ENCODE measurements at places on chromosomes 1 and 21.
A peak's percentile ranks its signal among the peaks of the same experiment; 100 is the strongest.

DNA sequence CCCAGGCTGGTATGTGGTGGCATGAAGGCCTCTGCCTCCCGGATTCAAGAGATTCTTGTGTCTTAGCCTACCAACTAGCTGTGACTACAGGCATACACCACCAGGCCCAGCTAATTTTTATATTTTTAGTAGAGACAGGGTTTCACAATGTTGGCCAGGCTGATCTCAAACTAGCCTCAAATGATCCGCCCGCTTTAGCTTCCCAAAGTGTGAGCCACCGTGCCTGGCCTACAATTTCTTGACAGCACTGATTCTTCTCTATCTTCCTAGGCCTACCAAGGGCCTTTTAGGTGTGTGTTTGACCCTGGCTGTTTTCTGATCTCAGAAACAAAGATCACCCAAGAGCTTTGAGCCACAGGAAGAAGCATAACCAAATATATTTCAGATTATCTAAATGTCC is 540.8 kb upstream of the ADAMTS5 start:
- DNase-seq: no peak

DNA sequence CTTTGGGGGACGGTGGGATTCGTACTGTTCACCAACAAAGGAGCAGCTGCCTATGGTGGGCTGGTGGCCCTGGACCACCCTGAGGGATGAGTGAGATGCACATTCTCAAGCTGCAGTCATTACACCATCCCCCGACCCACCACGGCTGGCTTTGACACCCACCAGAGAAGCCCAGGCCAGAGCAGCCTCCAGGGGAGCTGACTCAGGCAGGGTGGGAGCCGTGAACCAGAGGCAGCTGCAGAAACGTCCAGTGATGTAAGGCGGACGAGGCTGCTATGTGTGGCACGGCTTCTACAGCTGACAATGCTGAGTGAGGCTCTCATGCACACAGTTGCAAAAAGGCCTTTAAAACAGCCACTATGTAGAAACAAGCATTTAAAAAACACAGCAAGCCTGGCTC is 40.1 kb downstream of the CHAF1B start:
- DNase-seq: no peak

- no peak for DNase-seq
These were observed 17.4 kb downstream of the WDR4 start for GRCh38 chr21:42861848-42862400.

DNA sequence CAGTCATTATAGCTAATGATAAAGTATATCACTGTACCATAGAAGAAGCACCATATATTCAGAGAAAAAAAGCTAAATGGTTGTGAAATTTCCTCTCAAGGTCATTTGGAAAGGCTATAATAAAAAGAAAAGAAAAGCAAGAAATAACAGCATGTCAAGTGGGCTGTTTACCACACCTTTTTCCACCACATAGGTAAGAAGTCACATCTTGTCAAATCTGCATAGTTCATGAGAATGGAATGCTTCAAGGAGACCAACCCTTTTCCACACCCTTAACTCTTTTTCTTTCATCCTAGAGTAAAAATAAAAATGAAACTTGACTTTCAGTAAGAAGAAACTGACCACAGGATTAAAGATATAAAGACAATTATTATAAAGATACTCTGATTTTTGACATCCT is 91.2 kb downstream of the ATP6V1G3 start:
- DNase-seq: no peak

- DNase-seq: no peak
These were observed 16.3 kb downstream of the ABCD3 start for GRCh38 chr1:94434365-94435045.

- DNase-seq: no peak
These were observed 199.7 kb downstream of the TBX15 start for GRCh38 chr1:118788463-118788862.

DNA sequence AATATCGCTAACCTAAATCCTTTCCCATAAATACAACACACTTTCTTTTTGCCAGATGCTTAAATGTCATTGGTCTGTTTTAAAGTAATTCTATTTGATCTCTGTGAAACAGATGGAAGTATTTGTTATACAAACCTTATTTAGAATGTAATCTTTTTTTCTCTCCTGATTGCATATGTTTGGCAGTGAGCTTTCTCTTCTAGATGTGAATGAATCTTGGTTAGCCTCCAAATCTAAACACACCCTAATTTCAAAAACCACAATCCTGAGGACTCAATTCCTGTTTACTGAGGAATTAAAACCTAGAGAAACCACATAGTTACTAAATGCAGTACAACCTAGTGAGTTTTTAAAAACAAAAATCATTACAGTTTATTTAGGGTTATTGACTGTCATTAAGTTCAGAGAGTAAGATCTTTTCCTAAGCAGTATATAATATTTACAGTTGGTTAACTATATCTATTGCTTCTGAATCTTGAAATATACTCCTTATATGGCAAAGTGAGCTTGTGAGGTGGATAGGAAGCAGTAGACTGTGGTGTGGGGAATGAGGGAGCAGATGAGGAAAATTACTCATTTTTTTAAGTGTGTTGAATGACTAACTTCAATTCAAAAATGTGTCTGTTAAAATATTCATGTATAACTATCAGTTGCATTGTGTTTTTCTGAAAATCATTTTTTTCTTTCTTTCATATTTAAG is 218.7 kb downstream of the FMN2 start:
- DNase-seq: no peak

- no peak for DNase-seq
These were observed 297.0 kb upstream of the VAMP3 start for GRCh38 chr1:7474143-7474490.

DNA sequence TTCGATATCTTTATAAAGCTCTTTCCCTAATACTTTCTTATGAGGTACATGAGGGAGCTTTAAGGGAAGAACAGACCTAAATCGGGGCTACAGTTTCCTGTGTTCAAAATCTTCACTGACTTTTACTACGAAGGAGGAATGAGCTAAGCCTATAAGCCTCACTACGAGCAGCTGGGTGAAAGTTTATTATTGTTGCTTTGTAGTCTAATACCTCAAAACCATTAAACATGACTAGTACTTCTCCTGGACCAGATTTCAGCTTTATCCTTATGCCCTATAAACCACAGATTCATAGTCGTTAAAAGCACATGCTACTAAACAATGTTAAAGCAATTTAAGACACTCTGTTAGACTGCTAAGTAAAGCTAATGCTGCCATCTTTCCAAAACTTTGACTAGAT is 30.2 kb downstream of the NDC1 start:
- no peak for DNase-seq

DNA sequence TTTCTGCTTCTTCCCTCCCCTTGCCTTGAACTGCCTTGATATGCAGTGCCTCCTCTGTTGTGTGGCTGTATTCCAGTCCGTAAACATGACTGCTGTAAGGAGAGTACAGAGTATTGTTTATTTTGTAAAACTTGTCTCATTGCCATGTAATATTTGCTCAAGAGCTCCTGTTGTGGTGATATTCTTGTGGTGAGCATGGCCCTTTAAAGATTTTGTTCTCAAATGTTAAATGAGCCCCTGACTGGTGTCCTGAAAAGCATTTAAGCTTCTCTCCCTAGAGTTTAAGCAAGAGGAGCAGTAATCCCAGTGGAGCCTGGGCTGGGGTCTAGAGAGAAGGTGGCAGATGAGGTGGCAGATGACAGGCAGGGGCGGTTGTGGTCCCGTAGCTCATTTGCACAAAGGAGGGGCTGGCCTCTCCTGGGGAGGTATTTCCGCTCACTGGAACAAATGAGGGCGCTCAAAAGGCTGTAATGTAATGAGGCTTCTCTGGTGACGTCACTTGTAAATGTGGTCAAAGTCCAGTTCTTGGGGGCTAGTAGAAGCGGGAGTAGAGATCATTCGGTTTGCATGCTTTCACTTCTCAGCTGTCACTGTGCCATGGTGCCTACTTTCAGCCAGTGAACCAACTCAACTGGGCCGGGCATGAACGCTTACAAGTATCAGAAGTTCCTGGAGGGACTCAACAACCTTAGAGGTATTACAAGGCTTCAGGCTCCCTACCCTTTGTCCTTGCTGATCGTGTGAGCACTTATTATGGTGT is 46.0 kb upstream of the MACF1 start:
- no peak for DNase-seq

- DNase-seq: no peak
These were observed 10.1 kb downstream of the JMJD4 start for GRCh38 chr1:227725046-227725445.

GRCh38 chr1:198443365-198444233 is 96.9 kb downstream of the ATP6V1G3 start:
- no peak for DNase-seq

GRCh38 chr1:157101149-157101548 is 1.5 kb upstream of the ETV3L start:
- DNase-seq: no peak

DNA sequence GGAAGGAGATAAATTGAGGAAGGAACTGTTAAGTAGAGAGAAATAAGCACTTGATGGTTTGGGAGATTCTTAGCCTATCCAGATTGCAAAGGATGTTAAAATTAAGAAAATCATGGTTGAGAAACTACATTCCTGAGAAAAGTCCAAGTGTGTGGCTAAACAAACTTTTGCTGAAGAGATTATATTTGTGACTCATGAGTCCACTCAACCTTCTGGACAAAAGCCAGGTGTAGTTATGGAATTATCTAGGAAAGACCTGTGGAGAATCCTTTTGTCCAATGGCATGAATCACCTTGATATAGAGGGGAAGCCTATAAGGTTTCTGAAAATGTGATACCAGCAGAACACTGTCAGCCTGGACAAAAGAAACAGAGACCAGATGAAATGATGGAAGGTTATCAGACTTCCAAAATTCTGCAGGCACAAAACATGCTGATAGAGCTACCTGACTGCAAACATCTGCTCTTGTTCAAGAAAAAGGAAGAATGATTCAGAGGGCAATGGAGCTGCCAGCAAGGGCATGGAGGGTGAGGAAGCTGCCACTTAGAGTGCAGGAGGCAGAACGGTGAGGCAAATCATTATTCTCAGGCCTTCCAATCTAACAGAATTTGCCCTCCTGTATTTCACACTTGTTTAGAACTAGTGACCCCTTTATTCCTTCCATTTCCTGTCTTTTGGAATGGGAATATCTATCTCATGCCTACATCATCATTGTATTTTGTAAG is 300.6 kb upstream of the PRMT6 start:
- no peak for DNase-seq

- DNase-seq: no peak
These were observed 7.3 kb upstream of the TINAGL1 start for GRCh38 chr1:31568895-31569595.

DNA sequence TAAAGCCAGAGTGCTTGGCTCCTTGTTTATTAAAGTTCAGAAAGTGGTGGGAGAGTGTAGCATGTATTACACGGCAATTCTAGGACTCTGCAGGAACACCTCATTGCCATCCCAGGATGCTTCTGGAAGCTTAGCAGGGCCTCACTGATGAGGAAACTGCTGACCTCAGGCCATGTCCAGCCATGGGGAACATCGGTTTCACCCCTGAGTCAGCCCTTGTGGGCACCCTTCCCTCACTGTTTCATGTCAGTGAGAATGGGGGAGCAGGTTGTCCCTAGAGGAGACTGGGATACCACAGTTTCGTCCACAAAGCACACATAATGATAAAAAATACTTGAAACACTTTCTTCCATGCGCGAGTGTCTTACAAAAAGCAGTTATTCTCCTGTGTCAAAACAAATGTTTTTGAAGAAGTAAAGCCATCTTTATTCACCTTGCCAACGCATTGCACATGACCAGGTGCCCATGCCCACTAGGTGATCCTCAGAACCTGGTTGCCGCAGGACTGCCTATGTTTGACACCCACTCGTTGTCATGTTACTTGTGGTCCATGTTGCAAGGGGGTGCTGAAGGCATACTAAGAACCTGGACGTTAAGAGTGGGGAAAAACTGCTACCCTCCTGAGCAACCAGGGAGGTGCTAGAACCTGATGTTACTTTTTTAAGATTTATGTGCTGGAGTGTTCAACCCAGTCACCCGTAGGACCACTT is 41.2 kb upstream of the TTC22 start:
- DNase-seq: no peak

GRCh38 chr1:10538646-10539355 is 64.1 kb downstream of the PEX14 start:
- DNase-seq: no peak

- DNase-seq: peak; percentile 84
These were observed at the start of gene APP for GRCh38 chr21:26170471-26171257. APP (minus strand) TSS chr21:26170770; CDS start chr21:26170620, 150 bp downstream.

DNA sequence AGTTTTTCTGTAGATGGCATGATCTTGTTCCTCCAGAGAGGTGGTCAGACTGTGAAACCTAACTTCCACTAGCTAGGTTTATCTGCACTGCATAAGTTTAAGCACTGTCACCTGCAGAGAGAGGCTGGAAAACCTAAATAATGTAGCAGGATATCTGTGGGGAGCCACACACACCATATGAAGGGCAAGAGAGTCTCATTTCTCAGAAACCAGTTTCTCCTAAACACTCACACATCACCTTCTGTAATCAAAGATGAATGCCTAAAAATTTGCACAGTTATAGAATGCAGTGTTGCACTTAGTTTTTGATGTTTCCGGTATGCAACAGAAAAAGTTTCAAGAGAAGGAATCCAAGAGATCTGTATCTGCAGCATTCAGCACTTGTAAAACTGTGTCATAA is 654.6 kb downstream of the ADGRL2 start:
- DNase-seq: no peak

- DNase-seq: no peak
These were observed 40.1 kb downstream of the DNM3 start for GRCh38 chr1:171881442-171881841.

DNA sequence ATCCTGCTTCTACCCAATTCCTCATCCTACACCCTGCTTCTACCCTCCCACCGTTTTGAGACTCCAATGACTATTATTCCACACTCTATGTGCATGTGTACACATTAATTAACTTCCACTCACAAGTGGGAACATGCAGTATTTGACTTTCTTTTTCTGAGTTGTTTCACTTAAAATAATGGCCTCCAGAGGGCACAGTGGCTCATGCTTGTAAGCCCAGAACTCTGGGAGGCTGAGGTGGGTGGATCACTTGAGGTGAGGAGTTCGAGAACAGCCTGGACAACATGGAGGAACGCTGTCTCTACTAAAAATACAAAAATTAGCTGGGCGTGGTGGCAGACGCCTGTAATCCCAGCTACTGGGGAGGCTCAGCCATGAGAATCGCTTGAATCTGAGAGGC is 464.8 kb downstream of the PTBP2 start:
- no peak for DNase-seq

GRCh38 chr1:212629450-212630157 is 21.0 kb downstream of the ATF3 start:
- no peak for DNase-seq

DNA sequence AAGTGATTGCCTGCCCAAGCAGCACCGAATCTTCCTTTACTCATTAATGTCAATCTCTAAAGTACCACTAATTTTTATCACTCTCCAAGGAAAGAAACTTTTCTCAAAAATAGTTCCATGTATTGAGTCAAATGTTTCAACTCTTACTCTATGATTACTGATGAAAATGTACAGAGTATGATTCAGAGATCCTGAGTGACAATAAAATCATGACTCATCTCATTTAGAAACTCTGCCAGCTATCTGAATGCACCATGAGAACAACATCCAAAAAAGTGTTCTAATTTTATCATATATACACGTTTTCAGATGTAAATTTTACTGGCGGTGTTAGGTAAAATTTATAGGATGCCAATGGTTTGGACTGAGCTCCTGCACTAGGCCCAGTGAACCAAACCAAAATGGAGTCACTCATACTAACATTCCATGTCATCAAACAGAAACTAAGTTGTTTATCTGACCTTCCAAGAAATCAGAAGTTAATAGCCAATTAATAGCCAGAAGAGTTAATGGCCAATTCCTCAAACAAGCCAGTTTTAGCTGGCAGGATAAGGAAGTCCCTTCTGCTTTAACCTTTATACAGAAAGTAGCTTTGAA is 22.6 kb downstream of the PLPPR5 start:
- no peak for DNase-seq

All from stimulated activated CD4-positive, alpha-beta T cell treated with anti-CD3 and anti-CD28 coated beads, Interleukin-1b, Interleukin-23, amount 100 ng/mL, for 48 hours (primary cell).